ENCODE measurements at places on chromosomes 5 and 9.

- no peak for DNase-seq
Observed at GRCh38 chr9:131013771-131014676, 5.0 kb downstream of the LAMC3 start.

- DNase-seq: no peak
Observed at GRCh38 chr9:131273146-131273855, 3.0 kb downstream of the FAM78A start.

DNA sequence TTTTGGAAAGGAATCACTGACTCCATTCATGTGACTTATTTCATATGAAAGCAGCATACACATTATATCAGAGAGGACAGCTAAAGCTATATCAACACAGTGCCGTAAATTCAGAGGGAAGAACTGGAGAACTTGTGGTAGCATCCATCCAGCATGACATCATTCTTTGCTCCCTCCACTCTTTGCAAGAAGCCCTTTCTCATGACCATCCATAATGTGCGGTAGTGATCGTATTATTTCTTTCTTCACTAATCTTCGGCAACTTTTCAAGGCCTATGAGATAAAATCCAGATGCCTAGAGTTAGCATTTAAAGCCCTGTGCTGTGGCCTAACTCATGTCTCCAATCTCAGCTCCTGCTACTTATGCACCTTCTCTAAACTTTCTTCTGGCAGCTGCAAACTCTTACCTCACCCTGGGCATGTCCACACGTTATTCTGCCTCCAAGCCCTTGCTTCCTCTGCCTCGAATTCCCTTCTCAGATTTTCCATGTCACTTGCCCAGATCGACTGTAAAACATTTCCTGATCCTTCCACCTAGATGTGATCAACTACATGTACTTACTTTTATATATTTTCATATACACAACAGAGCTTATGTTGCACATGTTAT, 307.3 kb upstream of the SGCD start:
- DNase-seq: no peak

DNA sequence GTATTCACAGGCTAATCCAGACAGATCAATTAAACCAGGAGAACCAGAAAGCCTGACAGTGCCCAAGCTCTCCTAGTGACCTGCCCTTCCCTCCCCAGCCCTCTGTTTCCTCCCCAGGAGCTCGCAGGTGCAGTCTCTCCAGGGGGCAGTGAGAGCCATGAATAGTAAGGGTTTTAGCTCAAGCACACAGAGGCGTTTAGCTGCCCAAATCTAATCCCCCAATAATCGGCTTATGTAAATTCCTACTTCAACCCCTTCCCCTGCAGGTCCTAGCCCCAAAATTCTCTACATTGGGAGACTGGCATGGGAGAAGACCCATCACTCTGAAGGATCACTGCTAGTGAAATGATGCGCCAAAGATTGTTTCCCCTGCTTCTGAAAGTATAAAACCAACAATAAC, 10.5 kb upstream of the TAL2 start:
- no peak for DNase-seq

DNA sequence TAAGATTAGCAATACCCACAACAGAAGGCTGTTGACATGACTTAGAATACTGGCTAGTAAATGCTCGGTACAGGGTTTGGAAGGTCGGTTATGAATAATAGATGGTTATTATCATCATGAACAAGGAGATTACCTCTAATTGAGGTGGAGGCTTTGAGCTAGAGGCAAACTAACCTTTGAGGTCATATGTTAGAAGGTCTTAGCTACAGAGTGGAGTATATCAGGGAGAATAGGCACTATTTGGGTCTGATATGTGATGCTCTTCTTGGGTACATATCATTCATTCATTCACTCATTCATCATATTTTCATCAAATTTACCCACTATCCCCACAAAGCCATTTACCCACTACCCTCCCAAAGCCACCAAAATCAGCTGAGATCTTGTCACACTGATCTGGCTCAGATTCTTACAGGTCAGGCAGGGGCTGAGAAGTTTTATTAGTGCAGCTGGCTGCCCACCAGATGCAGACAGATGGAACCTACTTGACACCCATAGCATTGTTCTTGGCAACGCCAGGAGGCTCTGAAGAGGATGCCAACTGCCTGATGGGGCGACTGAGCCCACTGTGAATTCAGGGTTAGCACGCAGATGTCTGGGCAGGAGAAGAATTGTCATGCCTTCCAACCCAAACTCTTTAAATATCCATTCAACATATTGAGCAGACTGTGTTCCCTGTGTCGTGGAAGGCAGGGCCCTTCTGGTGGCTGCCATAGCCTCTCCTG, 90.2 kb upstream of the SH3PXD2B start:
- no peak for DNase-seq

Data from lung microvascular endothelial cell (primary cell).